ENCODE measurements at places on chromosomes 1 and 21.

- no peak for DNase-seq
These were observed 67.8 kb downstream of the SLC35A3 start for GRCh38 chr1:100037656-100037926.

DNA sequence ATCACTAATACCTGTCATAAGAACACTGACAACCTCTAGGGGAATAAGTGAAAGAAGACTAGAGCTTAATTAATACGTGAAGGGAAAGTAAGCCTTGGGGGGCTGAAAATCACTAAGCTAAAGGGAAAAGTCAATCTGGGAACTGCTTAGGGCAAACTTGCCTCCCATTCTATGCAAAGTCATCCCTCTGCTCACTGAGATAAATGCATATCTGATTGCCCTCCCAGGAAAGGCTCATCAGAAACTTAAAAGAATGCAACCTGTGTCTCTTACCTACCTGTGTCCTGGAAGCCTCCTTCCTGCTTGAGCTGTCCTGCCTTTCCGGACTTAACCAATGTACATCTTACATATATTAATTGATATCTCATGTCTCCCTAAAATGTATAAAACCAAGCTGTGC, 81.8 kb downstream of the WDR64 start:
- DNase-seq = no peak

- no peak for DNase-seq
These were observed 84.1 kb upstream of the VANGL1 start for GRCh38 chr1:115557715-115558114.

DNA sequence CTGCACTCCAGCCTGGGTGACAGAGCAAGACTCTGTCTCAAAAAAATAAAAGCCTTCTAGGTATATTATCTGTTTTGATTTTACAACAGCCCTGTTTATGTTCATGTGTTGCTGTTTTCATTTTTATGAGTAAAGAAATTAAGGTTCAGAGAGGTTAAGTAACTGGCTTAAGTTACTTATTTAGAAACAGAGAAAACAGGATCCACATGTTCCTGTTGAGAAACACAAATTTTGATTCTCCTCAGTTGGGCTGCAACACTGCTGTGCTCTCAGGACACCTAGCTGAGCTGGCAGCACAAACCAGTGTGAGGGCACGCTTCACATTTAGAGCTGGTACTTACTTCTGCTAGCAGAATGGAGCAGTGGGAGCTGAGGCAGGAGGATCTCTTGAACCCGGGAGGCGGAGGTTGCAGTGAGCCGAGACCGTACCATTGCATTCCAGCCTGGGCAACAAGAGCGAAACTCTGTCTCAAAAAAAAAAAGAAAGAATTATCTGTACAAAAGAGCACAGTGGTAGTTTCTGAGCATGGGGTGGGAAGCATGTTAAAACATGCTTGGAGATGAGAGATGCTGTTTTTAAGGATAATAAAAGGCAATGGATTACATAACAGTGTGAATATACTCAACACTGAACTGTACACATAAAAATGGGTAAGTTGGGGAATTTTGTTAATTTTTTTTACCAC, 2.4 kb downstream of the SPRTN start:
- no peak for DNase-seq

DNA sequence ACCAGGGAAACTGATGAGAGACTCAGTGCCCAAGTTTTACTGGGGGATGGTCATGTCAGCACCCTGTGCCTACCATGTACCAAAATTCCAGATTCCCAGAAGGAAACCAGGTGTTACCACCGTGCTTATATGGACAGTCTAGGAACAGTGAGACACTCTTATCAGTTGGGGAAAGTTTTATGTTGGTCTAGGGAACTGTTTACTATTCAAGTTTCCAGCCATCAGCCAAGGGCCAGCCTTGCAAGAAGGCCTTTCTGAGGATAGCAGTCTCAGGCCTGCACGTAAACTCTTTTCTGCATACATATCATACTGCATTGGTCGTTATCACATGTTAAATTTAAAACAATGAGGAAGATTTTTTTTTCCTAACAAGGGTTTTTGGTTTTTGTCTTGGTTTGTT, 12.6 kb downstream of the TMEM269 start:
- DNase-seq = no peak

DNA sequence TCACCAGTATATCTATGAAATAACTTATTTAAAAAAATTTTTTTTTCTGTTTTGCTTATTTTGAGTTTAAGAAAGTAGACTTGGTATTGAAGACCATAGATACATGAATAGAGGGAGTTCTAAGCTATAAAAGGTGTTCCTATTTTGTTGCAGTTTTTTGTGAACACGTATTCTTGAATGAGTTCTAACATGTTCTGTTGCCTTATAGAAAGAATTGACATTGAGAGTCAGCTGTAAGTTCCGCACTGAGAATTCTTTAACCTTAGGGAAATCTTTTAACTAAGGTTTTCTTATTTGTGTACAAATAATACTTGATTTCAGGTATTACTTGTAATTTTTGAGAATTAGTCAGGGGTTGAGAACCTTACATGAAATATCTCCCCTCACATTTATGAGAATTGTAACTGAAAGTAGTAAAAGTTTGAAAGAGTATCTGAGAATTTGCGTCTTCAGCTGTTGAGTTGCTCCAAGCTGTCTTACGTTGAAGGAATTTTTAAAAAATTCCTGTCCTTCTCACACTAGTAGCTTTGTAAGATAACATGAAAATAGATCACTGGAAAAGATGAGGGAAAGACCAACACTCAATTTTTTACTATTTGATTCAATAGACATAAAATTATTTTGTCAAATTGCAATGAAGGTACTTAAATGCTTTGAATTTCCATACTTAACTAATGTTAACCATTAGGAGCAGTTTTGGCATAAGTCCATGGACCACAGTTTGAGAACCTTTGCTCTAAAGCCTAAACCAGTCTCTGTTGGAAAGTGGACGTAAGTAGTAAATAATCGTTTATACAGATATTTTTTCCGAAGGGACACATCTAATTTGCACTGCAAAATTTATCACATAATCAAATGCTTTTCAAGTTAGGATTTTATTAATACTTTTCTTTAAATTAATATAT, 3.8 kb downstream of the DR1 start:
- no peak for DNase-seq

- no peak for DNase-seq
These were observed 4.1 kb downstream of the ZC3H12A start for GRCh38 chr1:37478451-37478881.

DNA sequence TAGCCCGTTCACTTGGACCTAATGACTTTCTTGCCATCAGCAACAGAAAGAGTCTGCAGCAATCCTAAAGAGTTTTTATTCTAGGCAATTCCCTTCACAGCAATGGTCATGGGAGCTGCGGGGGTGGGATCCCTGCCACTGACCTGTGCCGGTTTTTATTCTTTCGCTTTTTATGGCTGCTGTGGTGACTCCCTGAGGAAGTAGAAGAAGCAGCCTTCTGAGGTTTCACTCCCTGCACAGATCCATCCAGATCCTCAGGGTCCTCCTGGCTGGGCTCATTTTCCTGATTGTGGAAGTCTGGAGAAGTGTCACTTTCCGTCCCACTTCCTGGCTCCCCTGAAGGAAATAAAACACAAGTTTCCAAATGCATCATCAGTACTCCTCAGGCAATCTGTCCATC, 12.9 kb downstream of the MEAF6 start:
- no peak for DNase-seq

DNA sequence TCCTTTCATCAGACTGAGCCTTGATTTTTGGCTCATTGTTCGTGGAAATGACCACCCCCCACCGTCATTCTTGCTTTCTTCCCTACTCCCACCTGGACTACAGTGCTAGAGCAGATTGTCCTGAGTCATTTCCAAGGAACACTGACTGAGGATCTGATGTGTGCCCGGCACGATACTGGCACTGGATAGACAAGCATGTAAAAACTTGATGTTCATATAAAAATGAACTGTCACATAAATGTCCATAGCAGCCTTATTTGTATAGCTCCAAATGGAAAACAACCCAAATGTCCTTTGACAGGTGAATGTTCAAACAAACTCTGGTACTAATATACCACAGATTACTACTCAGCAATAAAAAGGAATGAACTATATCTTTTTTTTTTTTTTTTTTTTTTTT, 18.6 kb upstream of the SLC45A3 start:
- no peak for DNase-seq

- DNase-seq = no peak
These were observed 959 bp downstream of the CD58 start for GRCh38 chr1:116569776-116570357.

DNA sequence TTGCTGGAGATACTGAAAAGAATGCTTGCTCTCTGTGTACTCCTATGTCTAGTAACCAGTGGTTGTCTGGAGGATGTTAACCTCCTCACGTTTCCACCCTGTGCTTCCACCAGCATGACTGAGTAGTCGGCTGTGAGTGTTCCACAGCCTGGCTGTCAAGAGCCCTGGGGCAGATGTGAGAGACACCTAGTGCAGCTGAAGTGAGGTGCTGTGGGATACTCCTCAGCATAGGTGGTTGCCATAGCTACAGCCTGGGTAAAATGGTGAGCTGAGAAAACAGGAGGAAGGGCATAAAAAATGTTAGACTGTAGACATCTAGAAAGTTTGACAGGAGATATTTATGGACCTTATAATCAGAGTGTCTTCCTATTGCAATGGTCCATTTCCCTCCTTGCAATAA, 15.8 kb downstream of the IVL start:
- DNase-seq = no peak

GRCh38 chr1:221470000-221470698, 271.7 kb downstream of the DUSP10 start:
- DNase-seq = no peak

DNA sequence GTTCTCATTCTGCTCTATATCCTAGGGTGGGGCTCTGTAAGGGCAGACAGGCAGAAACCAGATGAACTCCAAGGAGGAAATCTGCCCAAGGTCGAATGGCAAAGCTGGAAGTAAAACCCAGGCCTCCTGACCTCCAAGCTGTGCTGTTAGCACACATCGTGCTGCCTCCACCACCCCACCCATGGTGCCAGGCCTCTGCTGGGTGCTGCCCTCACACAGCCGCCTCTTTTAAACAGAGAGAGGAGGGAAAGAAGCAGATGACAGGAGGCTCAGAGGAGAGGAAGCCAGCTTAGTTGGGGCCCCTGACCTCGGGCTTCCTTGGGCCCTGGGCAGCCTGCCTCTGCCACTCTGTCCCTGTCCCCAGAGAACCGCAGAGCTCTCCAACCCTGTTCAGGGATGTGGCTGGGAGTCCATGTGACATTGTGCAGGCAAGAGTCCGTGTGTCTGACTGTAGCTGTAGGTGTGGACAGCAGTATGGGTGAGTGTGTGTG, 1.1 kb downstream of the SYNC start:
- no peak for DNase-seq

DNA sequence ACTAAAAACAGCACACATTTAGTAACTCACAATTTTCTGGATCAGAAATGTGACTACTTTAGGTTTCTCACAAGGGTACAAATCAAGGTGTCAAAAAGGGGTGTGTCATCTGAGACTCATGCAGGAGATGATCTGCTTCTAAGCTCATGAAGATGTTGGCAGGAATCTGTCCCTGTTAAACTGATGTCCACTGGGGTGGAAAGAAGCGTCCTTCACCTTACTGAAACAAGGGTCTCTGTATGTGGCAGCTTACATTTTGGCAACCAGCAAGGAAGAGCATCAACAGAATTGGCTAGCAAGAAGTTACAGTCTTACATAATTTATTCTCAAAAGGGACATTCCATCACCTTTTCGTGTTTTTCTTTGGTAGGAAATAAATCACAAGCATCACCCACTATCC, 1223.8 kb downstream of the AMY1C start:
- no peak for DNase-seq

DNA sequence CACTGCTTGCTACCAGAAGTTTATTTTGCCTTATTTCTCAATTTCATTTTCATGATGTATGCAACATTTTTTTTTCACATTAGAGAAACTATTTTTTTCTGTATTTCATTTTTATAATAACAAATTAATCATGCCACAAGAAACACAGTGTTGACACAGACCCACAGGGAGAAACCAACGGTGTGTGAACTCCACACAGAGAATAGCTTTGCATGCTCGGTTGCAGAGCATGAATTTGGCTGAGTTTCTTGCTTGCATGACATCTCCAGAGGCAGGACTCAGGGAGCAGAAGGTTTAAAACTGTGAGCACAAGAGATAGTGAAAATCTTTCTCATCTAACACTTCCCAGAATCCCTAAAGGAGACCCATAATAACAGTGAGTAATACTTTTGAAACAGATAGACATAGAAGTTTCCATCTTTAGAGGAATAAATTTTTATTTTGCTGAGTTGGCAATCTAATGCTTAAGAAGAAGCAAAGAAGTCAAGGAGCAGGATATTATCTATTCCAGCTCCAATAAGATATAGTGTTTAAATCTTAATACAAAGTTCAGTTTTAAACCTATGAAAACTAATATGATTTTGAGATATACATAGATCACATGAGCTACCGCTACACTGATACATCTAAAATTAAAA, 890.9 kb downstream of the MRPL39 start:
- no peak for DNase-seq

DNA sequence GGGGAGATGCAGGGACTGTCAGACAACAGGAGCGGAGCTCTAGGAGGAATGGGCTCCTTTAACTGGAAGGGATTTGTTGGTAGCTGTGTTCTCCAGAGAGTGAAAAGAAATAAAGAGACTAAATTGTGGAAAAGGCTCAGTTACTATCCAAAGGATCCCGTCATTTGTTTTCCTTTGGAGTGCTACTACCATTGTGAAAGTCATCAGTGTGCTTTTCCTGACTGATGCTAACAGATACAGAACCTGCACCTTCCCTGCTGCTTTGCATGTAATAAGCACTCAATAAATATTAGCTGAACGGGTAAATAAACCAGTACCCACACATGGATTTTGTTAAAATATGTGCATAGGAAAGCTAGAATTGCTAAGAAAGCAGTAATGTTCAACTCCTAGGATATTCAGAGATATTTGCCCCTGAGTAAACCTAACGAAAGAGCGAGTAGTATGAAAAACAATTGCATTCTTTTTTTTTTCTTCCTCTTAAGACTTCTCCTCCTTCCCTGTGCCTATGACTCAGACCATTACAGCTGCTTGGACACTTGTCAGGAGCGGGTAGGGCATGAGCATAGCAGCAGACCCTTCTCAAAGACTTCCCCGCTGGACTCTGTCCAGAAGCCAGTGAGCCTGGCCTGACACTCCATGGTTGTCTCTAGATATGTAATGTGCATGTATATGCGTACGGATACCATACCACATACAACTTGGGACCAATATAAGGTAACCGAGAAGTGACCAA, 41.7 kb downstream of the PTGFRN start:
- DNase-seq = no peak

DNA sequence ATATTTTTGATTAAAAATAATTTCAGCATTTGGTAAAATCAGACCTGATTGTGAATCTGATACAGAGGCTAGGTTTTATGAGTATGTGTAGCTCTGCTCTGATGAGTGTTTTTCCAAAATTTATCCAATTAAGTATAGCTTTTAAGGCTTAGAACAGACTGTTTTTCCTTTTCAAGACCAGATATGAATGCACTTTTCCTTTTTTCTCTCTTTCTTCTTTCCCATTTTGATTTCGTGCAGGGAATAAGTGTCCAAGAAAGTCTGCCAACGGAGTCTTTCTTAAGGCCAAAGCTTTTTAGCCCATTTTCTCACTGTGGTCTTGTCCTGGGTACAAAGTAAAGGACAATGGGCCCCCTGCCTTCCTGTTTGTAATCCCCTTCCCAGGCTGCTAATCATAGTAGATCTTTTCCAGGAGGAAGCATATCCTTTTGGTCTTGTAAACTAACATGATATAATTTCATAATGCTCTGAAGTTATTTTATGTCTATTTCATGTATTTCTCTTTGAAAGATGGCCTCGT, 2.9 kb downstream of the KIF1B start:
- no peak for DNase-seq

Data from brain pericyte (primary cell).